ENCODE measurements at places on chromosomes 6 and 20. TPM values are rescaled to one million over a fixed set of nuclear protein-coding genes. Genes with fewer than 3 reads are reported as not detected.

ETV7 gene
- total RNA-seq = 0.24 TPM

MRAP2 gene
- total RNA-seq = 9.2 TPM

HSPA12B gene
- not detected for total RNA-seq

IMPG1 gene
- total RNA-seq = not detected

CDYL gene
- total RNA-seq = 39.8 TPM

PROKR2 gene
- total RNA-seq = not detected

VGLL2 gene
- total RNA-seq = not detected

HEY2 gene
- total RNA-seq = 22.7 TPM

TBX18 gene
- total RNA-seq = 5.4 TPM

POU5F1 gene
- not detected for total RNA-seq

CDH26 gene
- total RNA-seq = 0.46 TPM

NFYA gene
- total RNA-seq = 26.9 TPM

PI16 gene
- not detected for total RNA-seq

DNA sequence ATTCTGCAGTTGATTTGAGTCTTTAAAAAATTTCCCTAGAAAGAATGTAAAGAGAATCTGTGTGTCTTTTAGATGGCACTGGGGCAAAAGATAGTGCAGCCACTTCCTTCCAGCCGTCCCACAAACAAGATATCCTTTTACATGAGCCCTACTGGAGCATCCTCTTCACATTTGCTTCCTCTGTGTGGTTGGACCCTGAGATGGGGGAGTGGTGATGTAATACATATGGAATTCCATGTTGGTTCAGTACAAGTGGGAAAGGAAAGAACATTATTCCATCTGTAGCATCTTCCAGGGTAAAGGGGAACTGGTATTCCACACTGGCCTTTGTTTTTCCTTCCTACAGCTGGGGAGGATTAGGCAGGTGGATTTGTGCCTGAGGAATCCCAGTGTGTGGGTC lies 78.9 kb upstream of the ISM1 start:
- DNase-seq = no peak

DNA sequence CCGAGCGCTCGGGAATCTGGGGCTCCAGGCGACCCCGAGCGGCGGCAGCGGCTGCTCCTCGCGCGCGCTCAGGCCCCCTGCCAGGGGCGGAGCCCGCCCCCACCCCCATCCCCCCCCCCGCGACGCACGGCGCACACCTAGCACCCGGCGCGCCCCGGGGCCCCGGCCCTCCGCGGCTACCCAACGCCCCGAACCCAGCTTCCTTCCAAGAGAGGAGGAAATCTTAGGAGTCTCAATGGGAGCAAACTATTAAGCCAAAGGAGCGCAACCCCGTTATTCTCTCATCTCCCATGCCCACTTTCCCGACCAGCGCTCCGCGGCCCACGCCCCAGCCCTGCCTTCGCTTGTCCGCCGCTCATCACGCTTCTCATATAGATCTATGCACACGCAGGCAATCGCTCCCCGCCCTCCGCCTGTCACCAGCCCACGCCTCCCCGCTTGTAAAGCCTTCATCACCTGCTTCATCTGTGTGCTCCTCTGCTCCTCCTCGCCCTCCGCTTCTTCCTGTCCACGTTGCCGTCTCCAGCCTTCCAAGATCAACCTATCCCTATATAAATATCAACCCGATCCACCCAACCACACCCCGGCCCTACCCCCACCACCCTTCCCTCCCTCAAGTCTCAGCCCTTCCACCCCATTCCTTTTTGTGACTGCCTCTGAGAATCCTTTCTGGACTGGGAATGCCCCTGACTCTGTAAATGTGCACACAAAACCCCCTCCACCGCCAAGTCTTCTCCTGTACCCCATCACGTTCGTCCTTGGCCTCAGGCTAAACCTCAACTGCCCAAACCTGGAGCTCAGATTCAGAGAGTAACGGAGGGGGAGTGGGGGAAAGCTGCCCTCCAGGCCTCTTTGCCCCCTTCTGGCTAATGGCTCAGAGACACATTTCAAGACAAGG lies at the start of gene DLK2:
TSS of gene DLK2 (minus strand) at position 18 of the 898 bp plus-strand sequence. CDS start 723 bp downstream, outside the sequence.
- no peak for DNase-seq

GRCh38 chr6:47405273-47405672 lies 72.3 kb upstream of the CD2AP start:
- DNase-seq = no peak

GRCh38 chr6:118896339-118897136 lies 2.6 kb downstream of the ASF1A start:
- no peak for DNase-seq

GRCh38 chr6:37024656-37025337 lies 19.3 kb downstream of the FGD2 start:
- no peak for DNase-seq

GRCh38 chr6:161568885-161569456 lies 295.1 kb upstream of the AGPAT4 start:
- no peak for DNase-seq

- no peak for DNase-seq
Observed at GRCh38 chr6:127381384-127381783, 38.0 kb upstream of the ECHDC1 start.

DNA sequence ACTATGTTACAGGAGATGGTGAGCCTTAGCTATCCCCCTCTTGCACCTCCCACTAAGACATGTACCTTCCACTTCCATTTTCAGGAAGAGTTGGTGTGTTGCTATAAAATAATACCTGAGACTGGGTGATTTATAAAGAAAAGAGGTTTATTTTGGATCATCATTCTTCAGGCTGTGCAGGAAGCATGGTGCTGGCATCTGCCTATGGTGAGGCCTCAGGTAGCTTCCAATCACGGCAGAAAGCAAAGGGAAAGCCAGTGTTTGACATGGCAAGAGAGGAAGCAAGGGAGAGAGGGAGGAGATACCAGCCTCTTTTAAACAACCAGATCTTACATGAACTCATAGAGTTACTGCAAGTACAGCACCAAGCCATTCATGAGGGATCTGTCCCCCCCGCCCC lies 32.2 kb downstream of the GSS start:
- no peak for DNase-seq

- DNase-seq = no peak
Observed at GRCh38 chr6:111522393-111523020, 39.5 kb upstream of the REV3L start.

DNA sequence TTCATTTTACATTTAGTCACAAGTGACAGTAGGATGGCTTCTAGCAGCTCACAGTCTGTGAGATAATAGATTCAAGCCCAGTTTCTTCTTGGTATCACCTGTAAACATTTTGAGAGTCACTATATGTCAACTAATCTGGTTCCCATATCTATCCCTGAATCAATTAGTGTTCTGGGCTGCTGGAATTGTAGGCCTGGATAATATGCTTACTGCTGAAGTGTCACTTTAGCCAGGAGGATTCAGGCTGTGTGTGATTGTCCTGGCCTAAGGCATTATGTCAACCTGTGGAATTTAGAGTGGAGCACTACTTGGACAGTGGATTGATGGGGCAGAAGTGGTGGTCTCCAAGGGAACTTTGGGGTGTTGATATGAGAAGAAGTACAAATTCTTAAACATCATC lies 1071.8 kb upstream of the CITED2 start:
- no peak for DNase-seq

GRCh38 chr20:16434062-16434664 lies 139.1 kb downstream of the KIF16B start:
- peak; percentile 84 for DNase-seq

DNA sequence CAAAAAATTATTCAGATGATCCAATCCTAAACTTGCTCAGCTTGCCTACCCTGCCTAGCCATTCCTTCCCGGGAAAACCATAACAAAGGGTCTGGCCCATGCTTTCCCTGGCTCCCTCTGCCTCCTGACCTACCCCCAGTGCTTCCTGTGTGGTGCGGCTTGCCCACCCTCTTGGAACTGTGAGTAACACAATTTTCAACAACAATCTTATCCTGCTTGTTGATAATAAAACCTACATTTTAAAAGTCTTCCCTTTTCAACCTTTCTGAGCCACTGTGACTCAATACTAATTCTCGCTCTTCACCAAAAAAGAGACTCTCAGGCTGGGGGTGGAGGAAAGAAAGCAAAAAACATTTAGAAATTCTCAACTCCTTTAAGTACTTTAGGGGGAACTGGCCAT lies 18.0 kb downstream of the EXOC2 start:
- no peak for DNase-seq

GRCh38 chr20:32487381-32487780 lies 97.8 kb downstream of the NOL4L start:
- no peak for DNase-seq

DNA sequence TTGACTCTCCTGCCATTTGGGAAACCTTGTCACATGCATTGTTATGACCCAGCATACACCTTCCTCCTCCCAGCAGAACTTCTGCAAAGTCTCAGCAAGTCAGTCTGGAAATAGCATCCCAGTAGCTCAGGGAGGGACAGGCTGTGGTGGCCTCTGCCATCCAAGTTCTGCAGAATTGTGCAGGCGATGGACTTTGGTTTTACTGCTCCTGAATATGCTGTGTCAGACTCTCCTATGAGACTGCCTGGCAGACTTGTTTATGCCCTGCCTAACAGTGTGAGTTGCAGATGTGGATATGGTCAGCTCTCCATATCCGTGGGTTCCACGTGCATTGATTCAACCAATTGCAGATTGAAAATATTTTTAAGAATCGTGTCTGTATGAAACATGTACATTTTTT lies 52.8 kb downstream of the SNRNP48 start:
- DNase-seq = no peak

DNA sequence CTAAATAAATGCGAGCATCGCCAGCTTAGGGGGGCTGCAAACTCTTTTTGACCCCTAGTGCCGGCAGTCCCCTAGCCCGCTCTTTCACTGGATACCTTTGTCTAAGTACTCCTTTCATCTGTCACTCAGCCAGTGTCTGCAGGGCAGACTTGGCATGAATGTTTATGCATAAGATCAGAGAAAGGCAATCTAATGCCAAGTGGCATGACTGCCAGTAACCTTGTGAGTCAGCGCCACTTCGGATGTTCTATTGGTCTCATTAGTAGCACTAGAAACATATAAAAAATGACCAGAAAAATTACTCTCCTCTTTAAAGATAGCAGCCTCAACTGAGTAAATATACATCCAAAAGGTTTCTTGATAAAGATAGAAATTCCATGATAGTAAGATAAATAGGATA lies 192.2 kb downstream of the TBC1D32 start:
- no peak for DNase-seq

DNA sequence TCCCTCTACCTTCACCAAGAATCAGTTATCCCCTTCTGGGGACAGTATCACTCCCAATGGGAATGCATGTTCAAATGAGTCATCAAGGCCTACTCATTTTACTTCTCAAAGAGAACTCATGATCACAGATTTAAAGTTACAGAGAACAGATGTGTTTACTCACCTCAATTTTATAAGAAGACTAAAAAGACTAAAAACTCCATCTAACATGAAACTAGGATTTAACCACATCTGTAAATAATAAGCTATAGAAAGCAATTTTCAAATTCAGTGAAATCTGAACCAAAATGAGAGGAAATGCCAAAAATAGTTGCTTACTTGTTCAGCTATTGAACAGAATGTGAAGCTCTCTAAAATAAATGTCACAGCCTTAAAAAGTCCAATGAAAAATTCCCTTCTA lies 300.1 kb upstream of the KCNQ5 start:
- DNase-seq = no peak

- no peak for DNase-seq
Observed at GRCh38 chr20:4051413-4052138, 36.2 kb upstream of the RNF24 start.

DNA sequence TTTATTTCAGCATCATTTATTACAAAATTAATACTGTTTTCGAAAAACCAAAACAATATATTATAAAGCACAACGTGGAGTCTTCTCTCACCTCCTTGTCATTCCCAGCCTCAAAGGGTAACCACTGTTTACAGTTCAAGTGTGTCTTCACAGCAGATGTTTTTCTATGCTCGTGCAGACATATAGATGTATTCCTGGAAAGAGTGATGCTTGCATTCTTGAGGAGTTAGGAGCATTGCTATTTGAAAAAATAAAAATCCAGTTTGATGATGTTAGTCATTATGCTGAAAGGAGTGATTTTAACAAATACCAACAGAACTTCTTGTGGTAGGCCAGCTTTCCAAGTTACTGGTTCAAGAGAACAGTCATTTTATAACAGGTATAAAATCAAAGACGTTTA lies 234.9 kb downstream of the BCKDHB start:
- DNase-seq = no peak

DNA sequence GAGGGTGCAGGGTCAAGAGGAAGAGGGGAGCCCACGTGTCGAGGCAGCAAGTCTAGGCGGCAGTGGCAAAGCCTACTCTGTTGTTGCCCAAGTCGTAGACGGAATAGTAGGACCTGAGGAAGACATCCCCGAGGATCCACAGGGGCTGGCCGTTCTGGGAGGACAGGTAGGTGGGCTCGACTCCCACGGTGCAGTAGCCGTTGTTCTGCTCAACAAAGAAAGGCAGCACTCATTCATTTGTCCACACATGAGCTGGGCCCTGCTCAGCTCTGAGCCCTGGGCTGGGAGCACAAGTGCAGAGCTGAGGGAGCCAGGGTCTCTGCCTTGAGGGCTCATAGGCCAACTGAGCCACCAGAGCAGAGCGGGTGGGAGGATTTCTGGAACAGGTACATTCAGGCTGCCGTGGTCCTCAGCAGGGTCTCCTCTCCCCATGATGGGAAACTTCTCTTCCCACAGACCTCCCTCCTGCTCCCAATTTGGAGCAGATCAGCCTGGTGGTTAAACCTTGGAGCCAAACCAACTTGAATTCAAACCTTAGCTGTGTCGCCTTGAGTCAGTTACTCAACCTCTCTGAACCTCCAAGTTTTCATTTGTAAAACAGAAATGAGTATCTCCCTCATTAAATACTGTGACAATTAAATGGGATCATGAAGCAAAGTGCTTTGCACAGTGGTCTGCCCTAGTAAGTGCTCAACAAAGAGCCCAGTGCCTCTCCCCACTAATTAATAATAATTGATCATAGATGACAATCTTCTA lies 1.6 kb upstream of the TFEB start:
- no peak for DNase-seq

DNA sequence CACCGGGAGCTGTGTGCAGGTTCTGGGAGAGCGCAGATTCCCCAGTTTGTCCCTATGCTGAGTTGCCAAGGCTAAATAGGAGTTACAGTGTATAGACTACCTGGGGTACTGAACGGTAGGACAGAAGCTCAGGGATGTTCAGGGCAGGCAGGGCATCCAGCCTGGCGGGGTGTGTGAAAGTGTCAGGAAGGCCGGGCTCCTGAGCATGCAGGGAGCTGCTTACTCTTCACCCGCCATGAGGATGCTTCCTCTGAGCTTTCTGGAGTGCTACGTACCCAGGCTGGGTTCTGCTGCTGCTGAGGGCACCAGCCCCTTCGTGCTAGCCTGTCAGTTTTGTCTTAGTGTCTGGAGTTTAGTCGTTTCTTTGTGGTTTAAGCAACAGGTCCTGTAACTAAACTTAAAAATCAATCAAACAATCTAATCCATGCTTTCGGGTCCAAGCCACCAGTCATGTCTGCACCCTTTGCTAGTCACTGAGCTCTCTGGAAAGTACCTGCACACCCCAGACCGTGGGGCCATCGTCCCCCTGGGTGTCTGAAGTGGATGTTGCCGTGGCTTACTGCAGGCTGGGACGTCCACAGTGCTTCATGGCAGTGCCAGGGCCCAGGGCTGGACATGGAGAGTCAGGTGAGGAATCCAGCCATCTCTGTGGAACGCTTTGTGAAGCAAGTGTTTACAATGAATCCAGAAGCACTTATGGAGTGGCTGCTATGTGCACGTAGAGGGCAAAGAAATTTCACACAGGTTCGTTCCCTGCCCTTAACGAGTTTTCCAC lies 220.3 kb upstream of the SNX9 start:
- no peak for DNase-seq

Measured in osteocyte (in vitro differentiated cells).